ENCODE measurements at places on chromosomes 7 and 10. TPM values are rescaled to one million over a fixed set of nuclear protein-coding genes. Genes with fewer than 3 reads are reported as not detected.

The C7orf33 gene
- not detected for total RNA-seq

The CLCN1 gene
- 2.8 TPM for total RNA-seq

The ENTPD1 gene
- total RNA-seq = not detected

The SLC39A12 gene
- not detected for total RNA-seq

The TMEM140 gene
- total RNA-seq = 1.8 TPM

DNA sequence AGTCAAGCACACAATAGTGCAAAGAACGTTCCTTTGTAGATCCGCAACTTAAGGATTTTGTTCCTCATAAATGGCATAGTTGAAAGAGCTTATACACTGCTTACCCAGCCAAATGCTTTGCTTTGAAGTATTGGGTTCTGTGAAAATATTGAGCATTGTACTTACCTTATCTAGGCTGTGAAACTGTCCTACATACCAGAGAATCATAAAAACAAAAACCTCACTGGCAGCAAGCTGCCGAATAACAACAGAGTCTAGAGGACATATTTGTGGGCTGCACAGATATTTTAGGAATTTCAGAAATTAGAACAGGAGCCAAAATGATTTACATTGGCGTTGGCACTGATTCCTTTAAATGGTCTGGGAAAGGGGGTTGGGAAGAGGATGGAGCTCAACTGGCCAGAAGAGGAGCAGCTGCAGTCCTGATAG lies 174.8 kb downstream of the RTKN2 start:
- DNase-seq = no peak

DNA sequence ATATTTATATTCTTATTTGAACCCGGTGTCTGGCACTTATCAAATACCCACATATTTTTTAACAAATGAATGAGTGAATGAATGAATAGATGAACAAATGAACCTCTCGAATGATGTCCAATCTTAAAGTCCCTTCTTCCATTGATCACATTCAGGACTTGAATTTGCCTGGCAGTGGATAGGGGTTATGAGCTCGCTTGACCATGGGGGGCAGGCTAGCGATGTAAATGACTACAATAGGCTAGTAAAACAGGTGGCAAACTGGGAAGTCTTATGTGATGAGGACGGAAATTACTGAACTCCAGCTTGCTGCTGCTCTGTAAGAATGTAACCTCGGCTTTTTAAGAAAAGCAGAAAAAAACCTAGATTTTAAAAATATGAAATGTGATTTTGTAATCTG lies 247.7 kb upstream of the DKK1 start:
- peak; percentile 17 for DNase-seq

- peak; percentile 16 for DNase-seq
These were observed 48.4 kb upstream of the SEMA3C start for GRCh38 chr7:80967071-80967916.

DNA sequence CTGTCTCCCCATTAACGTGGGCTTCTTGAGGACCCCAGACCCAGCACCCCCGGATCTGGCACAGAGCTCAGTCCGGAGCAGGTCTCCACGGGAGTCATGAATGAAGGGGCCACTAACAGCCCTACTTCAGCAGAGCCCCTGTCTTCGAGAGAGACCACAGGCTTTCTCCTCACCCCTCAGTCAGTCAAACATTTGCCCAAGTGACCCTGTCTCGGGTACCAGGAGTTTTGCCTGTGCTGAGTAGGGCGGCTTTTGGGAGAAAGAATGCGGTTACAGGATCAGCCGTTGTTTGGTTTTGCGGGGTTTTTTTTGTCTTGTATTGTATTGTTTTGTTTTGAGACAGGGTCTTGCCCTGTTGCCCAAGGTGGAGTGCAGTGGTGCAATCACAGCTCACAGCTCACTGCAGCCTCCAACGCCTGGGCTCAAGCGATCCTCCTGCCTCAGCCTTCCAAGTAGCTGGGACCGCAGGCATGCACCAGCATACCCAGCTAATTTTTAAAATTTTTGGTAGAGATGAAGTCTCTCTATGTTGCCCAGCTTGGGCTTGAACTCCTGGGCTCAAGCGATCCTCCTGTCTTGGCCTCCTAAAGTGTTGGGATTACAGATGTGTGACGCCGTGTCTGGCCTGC lies 16.5 kb downstream of the ADAP1 start:
- no peak for DNase-seq

DNA sequence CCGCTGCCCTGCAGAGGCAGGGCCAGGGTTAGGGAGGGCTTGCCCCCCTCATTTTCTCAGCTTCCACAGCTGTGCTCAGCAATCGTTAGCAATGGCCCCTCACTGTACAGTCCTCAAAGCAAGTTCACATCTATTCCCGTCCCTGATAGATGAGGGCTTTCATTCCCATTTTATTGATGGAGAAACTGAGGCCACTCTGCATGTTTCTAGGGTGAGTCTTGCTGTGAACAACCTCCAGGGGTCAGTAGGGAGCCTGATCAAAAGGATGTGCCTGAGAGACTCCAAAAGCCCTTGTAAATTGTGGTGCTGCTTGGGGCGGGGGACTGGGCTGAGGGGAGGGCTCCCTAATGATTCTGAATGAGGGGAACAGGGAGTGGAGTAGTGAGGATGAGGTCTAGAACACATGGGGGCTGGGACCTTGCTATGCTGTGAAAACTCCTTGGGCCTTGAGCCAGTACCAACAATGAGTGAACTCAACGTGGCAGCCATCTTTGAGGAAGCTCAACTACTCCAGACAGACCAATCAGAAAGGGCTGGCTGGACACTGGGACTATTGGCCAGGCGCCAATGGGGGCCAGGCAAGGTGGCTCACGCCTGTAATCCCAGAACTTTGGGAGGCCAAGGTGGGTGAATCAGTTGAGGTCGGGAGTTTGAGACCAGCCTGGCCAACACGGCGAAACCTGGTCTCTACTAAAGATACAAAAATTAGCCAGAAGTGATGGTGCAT lies 6.7 kb upstream of the GRIFIN start:
- DNase-seq = peak; percentile 16

GRCh38 chr10:98446151-98446660 lies 529 bp downstream of the HPS1 start:
- peak; percentile 33 for DNase-seq

DNA sequence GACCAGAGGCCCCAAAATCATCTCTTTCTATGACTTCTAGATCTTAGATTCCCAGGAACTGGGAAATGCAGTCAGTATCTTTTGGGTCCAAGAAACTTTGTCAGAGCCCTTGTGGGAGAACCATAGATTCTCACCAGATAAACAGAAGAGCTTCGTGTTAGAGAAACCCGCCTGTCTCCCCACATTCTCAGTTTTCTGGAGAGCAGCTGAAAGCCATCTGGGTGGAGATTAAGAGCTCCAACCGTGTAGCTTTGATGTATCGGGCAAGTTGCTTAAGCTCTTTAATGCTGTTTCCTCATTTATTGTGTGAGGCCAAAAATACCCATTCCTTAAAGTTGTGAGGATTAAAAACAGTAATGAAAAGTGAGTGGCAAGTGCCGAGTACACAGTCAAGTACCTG lies 107.6 kb downstream of the WDR37 start:
- no peak for DNase-seq

DNA sequence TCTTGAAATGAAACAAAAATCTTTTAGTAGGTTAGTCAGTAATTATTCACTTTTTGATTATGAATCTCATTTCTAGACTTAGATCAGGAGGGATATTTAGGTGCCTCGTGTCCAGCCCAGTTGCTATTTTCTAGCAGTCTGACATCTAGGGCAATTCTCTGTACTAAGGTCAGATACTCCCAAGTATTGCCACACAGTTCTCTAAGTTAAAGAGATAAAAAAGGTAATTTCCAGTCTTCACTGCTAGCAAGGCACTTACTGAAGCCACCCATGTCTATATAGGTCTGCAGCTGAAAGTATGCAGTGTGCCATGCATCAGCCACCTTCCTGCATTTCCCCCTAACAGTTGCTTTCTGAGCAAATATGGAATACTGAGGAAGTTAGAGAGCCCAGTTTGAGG lies 83.4 kb downstream of the PON1 start:
- DNase-seq = no peak

GRCh38 chr10:121819049-121819448 lies 108.8 kb downstream of the ATE1 start:
- DNase-seq = no peak

DNA sequence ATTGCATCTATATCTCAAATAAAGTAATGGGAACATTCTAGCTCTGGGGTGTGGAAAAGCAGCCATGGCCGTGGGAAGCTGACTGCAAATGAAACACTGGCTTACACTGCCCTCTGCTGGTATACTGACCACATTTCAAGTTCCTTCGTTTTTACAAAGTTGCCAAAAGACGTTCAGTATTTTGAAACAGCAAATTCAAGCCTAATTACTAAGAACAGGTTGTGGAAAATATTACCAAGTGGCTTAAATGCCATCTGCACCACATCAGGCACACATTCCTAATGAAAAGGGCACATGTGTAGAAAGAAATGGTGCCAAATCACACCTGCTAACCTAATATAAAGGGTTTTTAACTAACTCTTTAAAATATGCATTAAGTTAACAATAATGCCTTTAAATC lies 83.9 kb downstream of the JAZF1 start:
- DNase-seq = peak; percentile 69

GRCh38 chr10:52280051-52280450 lies 34.0 kb upstream of the DKK1 start:
- no peak for DNase-seq

Measured in HT-29 (cell line).